Left cardiac atrium (tissue), 4 donors: ENCODE measurements at places on chromosomes 11 and 22. TPM values are rescaled to one million over a fixed set of nuclear protein-coding genes. Genes with fewer than 3 reads are reported as not detected.

DNA sequence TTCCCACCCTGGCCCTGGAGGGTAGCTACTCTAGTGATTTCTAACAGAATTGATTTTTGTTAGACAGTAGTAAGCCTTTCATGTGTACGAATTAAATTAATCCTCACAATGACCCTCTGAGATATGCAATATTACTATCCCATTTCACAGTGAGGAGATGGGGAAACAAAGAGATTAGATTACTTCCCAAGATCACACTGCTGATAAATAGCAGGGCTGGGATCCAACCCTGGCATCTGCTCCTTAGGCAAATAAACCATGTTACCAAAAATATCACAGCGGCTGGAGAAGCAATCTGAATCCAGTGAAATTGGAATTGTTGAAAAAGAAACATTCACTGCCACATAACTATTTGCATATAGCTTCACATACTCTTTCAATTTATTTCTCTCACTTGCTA, 12.8 kb upstream of the CAVIN3 start:
- DNase-seq = no peak

GRCh38 chr11:123976770-123977560, 616 bp downstream of the OR10S1 start:
- no peak for DNase-seq

- DNase-seq = no peak
These were observed 345.0 kb upstream of the CCDC179 start for GRCh38 chr11:23205156-23205871.

DNA sequence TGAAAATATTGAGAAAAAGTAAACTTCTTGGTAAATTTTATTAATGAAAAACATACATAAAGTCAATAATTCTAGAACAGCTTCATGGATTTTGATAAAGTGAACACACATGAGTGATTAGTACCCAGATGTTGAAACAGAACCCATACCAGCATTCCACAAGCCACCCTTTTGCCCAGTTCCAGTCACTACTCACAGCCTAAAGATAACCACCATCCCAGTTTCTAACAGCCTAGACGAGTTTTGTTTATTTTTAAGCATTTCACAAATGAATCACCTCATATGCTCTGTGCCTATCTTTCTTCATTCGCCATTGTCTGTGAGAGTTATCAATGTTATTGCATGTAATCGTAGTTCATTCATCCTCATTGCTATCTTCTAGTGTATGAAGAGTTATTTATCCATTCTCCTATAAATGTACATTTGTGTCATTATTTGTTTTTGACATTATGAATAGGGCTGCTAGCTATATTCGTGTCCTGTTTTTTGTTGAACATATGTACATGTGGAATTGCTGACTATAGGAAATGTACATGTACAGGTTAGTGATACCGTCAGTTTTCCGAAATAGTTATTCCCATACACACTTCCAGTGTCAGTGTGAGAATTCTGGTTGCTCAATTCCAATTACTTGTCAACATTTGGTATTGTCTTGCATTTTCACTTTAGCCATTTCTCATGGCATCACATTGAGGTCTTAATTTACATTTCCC, 44.5 kb upstream of the TEAD1 start:
- no peak for DNase-seq

GRCh38 chr11:128919216-128919615, 23.5 kb downstream of the TP53AIP1 start:
- no peak for DNase-seq

- DNase-seq = no peak
These were observed 1087.5 kb downstream of the BRD1 start for GRCh38 chr22:48740086-48740730.

DNA sequence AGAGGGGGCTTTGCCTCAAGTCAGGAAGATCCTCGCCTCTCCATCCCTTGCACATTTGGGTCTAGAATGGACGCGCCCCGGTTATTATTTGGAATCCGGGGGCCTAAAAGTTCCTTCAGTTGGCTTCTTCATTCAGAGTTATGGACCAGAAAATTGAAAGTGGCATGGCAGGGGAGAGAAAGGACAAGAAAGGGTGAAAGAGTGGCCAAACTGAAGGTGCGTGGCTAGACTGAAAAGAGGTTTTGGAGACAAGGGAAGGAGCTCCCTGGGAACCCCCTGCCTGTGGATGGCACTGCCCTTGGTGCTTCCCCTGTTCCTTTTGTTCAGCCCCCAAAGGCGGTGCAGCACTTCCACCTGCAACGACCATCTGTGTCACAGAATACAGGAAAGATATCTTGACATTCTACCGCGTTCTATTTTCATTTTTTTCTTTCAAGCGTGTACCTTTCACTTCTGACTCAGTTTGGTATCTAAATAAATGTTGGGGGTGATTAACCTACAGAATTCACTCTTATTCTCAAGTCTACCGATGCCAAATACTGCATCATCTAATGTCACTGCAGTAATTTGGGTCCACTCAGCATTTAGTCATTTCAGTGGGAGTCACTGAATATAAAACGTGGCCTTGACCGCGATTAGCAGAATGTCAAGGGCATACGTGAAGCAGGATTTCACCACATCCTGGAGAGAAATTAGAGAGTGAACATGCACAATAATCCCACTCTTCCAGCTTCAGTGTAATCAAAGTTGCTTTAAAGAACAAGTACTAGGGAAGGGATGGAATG, 88.1 kb upstream of the ARHGAP32 start:
- no peak for DNase-seq

DNA sequence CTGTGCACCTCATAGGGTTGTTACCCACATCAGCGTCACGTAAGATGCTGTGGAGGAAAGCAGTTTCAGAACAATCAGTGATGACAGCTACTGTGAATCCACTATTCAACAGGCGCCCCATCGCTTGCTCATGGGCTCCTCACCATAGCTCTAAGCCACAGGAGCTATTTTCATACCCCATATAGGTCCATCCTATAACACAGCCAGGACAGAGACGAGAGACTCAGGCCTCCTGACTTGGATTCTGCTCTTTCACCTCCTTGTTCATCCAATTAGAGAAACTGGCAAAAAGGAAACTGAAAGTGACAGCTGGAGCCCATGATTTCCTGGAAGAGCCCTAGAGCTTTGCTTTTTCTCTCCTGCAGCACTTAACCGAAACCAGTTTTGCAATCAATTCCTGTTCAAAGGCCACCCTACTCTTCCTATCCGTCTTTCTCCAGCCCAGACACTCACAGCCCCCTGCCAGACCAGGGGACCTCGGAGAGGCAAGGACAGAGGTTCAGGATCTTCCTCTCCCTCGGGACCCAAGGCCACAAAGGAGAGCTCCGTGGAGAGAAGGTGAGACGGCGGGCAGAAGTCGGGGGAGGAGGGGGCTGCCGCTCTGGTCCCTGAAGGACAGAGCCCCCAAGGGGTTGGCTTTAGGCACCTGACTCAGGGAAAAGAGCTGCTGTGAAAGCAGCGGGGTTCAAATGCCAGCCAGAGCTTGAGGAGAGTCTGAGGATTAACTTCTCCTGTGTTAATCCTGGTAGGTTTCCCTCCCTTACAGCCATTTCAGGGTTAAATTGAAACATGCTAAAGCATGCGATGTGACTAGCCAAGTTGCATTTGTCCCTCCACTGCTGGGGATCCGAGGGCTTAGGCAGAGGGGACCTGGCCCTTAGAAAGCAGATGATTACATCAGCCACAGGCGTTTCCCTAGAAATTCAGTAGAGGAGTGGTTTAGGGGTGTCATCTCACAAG, at the start of gene APOL6:
APOL6 (plus strand) TSS at position 381 of the 960 bp plus-strand sequence. CDS start 7,980 bp downstream, outside the sequence.
- DNase-seq = no peak

GRCh38 chr11:23674866-23675265, 814.6 kb upstream of the CCDC179 start:
- DNase-seq = no peak

- no peak for DNase-seq
These were observed 72.3 kb downstream of the ETS1 start for GRCh38 chr11:128515086-128515485.

DNA sequence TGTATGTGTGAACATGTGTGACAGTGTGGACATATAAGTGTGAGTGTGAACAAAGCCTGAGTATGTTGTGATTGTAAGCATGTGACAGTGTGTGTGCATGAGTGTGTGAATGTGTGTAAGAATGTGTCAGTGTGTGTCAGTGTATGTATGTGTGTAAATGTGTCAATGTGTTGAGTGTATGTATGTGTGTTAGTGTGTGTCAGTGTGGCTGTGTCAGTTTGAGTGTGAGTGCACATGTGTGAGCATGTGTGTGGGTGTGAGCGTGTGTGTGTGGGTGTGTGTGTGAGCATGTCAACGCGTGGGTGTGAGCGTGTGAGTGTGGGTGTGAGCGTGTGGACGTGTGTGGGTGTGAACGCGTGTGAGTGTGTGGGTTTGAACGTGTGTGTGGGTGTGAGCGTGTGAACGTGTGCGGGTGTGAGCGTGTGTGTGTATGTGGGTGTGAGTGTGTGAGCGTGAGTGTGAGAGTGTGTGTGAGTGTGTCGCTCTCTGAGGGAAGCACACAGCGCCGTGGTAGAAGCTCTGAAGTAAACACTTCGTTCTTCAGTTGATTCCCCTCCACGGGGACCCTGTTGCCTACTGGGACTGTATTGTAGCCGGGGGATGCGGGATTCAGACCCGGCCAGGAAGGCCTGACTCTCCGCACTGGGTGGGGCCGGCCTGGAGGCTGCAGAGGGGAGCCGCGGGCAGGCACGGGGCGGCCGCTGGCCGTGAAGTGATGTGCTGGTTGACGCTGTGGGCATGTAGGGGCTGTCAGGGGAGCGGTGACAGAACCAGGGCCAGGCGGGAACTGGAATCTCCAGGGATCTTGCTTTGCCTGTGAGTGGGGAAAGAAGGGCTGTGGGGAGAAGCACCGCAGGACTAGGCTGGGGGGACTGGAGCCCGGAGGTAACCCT, 21.1 kb downstream of the RPS6KA4 start:
- no peak for DNase-seq

DNA sequence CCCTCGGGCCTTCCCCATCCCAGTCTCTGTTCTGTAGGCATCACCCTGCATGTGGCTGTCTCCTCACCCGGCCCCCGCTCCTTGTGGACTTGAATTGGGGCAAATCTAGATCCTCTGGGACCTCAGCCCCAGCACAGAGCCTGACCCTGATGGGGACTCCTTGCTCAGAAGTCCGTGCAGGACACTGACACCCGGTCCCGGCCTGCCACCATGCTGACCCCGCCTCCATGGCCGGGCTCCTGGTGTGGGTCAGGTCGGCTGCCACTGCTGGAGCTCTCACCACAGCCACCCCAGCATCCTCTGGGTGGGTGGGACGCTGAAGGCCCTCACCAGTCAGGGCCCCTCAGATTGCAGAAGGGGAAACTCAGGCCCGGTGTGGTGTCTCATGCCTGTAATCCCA, 1.8 kb downstream of the IGLL1 start:
- no peak for DNase-seq

DNA sequence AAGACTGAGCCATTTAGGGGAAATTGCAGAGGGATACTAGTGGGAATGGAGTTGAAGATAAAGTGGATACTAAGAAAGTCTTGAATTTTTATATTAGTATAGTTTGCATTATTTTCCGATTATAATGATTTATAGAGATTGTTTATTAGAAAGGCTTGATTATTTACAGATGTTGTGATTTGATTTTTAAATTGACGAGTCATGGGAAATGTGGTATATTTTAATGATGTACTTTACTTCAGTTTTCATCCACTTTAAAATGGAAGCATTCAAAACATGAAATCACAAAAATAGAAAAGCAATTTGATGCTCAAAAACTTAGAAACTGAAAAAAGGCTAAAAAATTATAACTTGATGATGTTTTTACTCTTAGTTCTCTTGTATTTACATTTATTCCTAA, 21.2 kb downstream of the USP47 start:
- DNase-seq = no peak

- no peak for DNase-seq
These were observed 47.1 kb upstream of the CCND1 start for GRCh38 chr11:69593851-69594250.

DNA sequence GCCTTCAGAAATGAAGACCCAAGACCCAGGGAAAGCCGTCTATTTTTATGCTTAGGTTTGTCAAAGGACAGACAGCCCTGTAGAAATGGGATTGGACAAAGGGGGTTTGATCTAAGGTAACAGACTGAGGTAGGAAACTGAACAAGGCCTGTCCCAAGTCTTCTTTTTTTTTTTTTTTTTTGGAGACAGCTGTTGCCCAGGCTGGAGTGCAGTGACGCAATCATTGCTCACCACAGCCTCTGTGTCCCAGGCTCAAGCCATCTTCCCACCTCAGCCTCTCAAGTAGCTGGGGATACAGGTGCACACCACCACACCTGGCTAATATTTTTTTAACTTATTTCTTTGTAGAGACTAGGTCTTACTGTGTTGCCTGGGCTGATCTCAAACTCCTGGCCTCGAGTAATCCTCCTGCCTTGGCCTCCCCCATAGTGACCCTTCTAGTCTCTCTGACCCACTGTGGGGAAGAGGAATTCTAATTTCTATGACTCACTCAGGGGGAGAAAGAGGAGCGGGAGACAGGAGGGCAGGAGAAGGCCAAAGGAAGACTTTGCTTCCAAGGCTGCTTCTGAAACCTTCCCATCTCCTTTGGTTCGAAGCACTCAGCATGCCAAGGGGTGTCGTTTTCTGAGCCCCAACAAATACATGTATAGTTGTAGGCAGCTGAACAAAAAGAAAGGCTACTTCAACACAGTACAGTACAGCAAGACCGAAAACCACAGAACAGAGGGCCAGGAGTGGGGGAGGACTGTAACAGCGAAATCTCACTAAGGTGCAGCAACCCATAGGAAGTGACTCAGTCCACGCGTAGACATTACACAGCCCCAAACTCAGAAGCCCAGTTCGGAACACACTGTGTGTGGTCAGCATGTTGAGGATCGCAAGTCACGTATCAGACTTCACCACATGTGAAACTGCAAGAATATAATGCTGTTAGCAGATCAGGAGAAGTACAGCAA, 872 bp downstream of the TMA7B start:
- no peak for DNase-seq

DNA sequence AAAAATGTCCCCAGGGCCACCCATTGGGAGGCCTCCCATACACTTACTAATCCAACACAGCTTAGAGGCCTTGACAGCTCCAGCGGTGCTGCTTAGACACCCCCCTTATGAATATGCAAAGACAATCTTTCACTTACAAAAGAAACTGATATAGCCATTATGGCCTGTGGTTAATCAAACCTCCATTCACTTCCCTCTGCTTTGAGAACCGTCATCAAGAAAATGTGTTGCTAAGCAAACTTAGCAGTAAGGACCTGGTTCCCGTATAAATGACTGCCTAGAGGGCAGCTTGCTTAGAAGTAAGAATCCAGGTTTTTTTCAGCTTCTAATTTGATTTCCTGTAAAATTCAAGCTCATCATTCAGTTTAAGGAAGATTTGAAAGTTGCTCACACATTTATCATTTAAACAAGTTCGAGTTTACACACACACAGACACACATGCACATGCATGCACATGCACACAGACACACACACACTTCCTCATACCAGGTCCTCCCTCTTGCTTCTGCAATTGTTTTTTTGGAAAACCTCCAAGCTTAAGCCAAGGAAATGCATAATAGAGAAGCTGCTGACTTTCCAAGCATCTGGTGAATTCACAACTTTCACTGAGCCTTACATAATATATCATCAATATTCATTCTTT, 137.7 kb upstream of the BLID start:
- no peak for DNase-seq

KCNA4 gene
- 0.94 TPM for total RNA-seq

VPREB1 gene
- not detected for total RNA-seq

UPK3A gene
- total RNA-seq = not detected

OR8D4 gene
- total RNA-seq = 0.37 TPM

ADM2 gene
- 0.15 TPM for total RNA-seq

C11orf16 gene
- total RNA-seq = not detected

BDNF gene
- 0.09 TPM for total RNA-seq

RFPL1 gene
- total RNA-seq = not detected

RASL10A gene
- total RNA-seq = 3.1 TPM

DCDC1 gene
- total RNA-seq = 0.15 TPM

CECR2 gene
- 5.6 TPM for total RNA-seq
